ENCODE measurements at places on chromosomes 11 and 22. TPM values are rescaled to one million over a fixed set of nuclear protein-coding genes. Genes with fewer than 3 reads are reported as not detected.
A peak's percentile ranks its signal among the peaks of the same experiment; 100 is the strongest.

PARVB gene
- 43.1 TPM for total RNA-seq

TBX10 gene
- total RNA-seq, result not detected

SLC43A3 gene
- 49.4 TPM for total RNA-seq

SCARF2 gene
- total RNA-seq, result 20.4 TPM

APOL4 gene
- total RNA-seq, result 19.8 TPM

PANX3 gene
- not detected for total RNA-seq

SAA1 gene
- 2.4 TPM for total RNA-seq

SLC25A18 gene
- not detected for total RNA-seq

ANKK1 gene
- 0.21 TPM for total RNA-seq

MRGPRX4 gene
- total RNA-seq, result not detected

ROBO3 gene
- total RNA-seq, result 10.8 TPM

ACRV1 gene
- total RNA-seq, result not detected

CBX7 gene
- total RNA-seq, result 8.3 TPM

TREH gene
- total RNA-seq, result not detected

OR51E1 gene
- 1.9 TPM for total RNA-seq

DNA sequence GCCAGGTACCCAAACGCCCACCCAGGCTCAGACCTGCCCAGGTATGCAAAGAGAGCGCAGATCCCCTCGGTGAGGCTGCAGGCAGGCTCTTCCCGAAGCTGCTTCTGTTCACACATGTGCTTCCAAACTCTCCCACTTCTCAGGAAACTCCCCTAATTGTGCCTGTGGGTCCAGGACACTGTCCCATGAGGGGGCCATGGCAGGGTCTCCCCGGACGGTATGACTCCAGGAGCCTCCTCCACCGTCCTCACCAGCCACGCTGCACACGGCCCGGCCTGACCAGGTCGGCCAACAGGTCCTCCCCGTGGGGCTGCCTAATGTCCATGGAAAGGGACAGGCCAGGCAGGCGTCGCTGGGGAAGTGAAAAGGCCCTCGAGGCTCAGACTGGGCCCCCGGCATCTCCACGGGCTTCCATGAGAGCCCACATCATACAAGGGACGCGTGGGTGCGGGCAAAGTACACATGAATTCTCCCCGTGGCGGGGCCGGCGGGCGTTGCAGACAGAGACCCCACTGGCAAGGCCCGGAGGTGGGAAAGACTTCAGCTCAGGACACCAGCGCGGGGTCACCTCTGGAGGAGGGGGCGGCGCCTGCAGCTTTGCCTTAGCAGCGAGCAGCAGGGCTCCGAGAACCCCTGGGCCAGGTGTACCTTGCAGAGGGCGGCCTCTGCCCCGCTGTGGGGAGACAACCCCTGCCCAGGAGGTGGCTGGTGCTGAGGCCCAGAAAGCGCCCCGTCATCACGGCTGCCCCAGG lies 526.1 kb downstream of the BRD1 start:
- no peak for DNase-seq

GRCh38 chr22:37533995-37534394 lies 14.8 kb upstream of the CARD10 start:
- no peak for DNase-seq

DNA sequence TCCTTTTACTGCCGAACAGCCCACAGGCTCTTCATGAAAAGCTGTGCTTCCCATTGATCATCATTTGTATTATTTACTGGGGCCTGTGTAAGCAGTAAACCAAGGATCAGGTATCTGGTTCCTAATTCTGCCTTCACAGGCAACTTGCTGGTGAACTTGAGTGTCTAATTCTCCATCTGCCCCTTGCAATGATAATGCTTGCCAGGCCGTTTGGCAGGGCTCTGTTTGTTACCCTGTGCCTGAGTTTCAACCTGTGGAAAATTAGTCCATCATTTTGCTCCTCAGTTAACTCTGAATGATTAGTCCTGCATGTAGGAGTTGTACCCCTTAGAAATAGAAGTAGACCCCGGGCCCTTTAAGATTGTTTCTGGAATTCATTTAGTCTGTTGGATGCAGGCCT lies 298.4 kb upstream of the CADM1 start:
- no peak for DNase-seq

DNA sequence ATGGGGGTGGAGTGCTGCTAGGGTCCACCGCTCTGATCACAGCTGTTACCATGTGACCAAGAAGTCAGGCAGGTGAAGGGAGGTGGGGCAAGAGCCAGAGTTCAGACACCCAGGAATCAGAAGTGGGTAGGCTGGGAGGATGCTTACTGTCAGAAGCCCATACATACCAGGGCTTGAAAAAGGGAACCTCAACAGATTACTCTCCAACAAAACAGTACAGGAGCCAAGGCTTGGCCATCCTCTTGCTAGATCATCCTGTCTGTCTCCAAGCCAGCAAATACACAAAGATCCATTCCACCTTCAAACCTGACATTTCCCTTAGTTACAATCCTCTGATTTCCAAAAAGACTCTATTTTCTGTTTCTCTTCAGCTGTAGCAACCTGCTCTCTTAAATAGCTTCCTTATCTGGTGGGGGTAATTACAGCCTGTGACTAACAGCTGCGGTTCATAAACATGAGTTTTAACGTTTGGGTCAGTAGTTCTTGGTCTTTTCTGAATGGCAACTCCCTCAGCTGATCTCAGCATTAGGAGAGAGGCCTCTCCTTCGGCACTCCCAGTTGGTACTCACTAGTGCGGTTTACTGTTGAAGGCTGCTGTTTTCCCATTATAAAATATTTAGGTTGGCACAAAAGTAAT lies 31.1 kb upstream of the WT1 start:
- DNase-seq, result no peak

GRCh38 chr22:17132112-17132511 lies 11.0 kb upstream of the TMEM121B start:
- peak; percentile 77 for DNase-seq

GRCh38 chr22:49519117-49519737 lies 308.4 kb downstream of the BRD1 start:
- no peak for DNase-seq

DNA sequence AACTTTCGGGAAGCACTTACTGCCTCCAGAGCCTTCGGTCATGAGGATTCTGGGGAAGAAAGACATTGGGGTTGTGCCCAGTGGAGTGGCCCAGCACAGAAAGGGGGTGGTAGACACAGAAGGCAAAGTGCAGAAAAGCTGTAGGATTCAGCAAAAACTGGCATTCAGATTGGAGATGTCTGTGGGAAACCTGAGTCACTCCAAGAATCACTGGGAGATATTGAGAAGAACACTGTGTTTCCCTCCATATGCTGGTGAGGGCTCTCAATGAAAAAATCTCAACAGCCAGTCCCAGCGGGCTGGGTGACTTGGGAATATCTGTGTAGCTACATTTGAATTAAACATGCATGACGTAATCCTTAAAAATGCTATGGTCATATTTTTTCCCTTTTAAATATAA lies 61.2 kb upstream of the RCN1 start:
- no peak for DNase-seq

- DNase-seq, result peak; percentile 31
Observed at GRCh38 chr11:122793515-122793914, 44.8 kb upstream of the CRTAM start.

- no peak for DNase-seq
Observed at GRCh38 chr11:72278905-72279304, 34.9 kb upstream of the PHOX2A start.

- DNase-seq, result no peak
Observed at GRCh38 chr11:117588166-117588810, 208.7 kb downstream of the DSCAML1 start.

GRCh38 chr11:106828976-106829375 lies 189.3 kb downstream of the GUCY1A2 start:
- DNase-seq, result no peak

DNA sequence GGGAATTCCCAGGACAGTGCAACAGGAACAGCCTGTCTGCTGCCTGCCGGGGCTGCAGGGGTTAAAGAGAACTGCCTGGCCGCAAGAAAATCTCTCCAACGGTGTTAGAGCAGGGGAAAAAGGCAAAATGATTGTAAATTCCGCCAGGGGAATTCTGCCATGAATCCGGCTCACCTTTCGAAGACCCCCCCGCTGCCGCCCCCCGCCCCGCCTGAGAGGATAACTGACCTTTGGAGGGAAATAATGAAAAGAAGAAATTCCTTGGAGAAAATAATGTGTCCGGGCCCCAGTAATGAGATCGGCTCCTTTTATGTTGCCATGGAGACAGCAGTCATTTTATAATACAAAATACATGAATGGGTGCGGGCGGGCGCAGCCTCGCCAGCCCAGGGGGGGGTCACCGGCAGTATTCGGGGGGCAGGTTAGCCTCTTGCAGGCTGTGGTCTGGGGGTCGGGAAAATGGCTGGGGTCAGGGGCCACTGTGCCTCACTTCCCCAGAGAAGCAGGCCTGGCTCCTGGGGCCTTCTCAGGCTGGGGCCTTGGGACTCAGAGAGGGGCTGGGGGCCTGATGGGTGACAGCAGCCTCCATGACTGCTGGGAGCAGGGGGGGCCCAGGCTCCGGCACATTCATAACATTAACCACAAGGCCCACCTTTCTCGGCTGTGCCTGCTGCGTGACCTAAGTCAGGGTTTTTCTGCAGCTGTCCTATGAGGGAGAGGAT lies 228.1 kb downstream of the MN1 start:
- DNase-seq, result peak; percentile 42

DNA sequence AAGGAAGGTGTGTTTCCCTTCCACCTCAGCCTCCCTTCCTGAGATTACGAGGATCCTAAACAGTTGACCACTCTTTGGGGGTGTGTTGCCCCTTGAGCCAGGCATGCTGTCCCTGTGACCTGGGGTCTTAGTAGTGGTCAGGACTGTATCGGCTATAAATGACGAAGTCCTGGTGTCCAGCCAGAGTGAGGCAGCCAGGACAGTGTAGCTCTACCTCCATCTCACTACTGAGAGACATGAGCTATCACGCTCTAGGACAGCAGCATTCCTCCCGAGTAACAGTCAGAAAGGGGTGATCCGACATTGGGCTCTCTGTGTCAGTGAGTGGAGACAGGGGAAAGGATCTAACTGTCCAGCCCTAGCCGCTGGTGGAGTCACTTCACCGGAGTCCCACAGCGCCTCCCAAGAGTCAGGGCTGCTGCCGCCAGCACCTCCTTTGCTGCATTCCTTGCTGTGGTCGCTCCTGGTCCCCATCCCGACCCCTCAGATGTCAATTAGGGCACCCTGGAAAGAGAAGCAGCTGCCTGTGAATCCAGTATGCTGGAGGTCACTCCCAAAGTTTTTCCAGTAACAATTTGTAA lies 3.3 kb upstream of the B3GNT6 start:
- no peak for DNase-seq

GRCh38 chr11:128467610-128468041 lies 119.7 kb downstream of the ETS1 start:
- peak; percentile 47 for DNase-seq

- no peak for DNase-seq
Observed at GRCh38 chr22:29254286-29254660, 13.5 kb downstream of the RHBDD3 start.

GRCh38 chr11:8018484-8019313 lies 31.6 kb downstream of the EIF3F start:
- DNase-seq, result peak; percentile 83

- no peak for DNase-seq
Observed at GRCh38 chr22:27937453-27937852, 18.4 kb upstream of the PITPNB start.

DNA sequence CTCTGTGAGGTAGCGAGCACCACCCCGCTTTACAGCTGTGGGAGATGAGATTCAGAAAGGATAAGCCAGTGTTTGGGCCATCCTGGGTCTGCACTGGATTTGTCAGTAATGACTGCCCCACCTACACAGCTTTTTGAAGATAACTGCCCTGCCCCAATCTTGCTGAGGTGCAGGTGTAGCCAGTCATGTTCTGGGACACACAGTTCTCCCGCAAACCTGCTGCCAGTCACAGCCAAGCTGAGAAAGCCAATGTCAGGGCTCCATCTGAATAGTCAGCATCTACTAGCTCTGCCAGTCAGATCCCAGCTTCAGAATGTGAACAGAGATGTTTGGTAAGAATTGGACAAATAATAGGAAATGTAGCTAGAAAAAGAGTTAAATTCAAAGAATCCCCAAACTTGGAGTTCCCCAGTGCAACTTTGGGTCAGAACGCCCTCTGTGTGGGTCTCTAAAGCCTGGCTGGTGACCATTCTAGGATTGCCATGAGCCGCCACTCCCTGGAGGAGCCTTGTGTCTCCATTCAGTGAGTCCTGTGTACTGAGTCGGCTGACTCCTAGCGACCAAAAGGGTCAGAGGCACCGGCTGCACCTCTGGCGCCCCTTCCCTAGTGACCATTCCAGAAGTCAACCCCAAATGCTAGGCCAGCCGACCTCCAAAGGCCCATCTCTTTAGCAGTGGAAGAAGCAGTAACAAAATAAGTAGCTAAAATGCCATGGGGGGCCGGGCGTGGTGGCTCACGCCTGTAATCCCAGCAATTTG lies 2.4 kb upstream of the MB start:
- DNase-seq, result no peak

GRCh38 chr22:27022274-27022895 lies 365.0 kb downstream of the MIAT start:
- DNase-seq, result no peak

DNA sequence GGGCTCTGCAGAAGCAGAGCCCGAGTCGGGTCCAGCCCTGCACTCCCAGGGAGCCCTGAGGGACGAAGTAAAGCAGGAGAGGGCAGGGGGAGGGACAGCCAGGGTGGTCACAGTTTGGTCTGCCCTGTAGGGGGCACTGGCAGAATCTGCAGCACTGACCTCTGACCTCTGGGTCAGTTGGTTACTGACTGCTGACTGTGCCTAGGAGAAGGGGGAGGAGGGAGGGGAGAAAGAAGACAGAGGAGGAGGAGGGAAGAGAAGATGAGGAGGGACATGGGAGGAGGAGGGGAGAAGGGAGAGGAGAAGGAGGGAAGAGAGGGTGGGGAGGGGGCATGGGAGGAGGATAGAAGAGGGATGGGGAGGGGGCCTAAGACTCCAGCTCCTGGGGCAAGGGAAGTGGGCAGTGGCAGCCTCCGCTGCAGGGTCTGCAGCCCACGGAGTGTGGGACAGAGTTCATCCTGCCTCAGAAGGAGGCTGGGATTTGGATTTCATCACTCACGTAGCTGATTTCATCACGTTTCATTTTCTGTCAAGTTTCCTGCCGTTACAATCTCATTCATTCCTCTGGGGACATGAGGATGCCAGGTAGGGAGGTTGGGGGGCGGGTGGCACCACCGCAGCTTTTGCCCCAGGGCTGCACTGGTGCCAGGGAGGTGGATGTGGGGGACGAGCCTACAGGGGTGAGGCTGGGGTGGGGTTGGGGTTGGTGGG lies 55.2 kb downstream of the FLRT1 start:
- DNase-seq, result no peak

DNA sequence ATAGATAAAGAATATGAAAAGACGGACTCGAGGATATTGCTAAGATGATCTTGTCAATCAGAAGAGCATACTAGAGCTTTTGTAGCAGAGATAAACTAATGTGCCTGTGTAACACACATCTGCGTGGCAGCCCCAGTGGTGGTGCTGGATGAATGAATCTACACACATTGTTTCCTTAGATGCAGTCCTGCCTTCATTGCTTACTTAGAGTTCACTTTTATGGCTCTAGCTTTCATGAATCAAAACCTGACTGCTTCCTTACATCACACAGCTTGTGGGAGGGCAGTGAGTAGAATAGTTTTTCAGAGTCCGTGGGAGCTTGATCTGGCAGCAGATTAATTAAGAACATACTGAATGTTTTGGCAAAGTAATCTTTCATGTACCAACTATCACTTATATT lies 83.7 kb downstream of the EXT2 start:
- no peak for DNase-seq
